Hippocampal formation (tissue), 2 donors: ENCODE measurements at places on chromosomes 12 and 14.

DNA sequence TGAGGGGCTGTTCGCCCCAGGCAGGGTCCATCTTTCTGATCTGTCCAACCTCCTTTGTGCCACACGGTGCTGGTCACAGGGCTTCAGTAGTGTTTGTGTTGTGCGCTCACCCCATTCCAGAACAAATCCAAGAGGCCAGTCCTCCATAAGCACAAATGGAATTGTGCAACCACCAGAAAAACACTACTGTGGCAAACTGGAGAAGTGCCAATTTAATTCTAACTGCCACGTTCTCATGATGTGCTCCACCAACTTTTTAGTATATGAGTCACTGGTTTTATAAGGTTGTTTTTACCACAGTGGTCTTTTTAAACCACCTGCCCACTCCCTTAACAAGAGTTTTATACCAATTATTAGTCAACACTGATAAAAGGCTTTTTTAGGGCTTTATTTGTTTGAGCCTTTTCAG is 380.2 kb downstream of the NAV3 start:
- DNase-seq, result no peak

DNA sequence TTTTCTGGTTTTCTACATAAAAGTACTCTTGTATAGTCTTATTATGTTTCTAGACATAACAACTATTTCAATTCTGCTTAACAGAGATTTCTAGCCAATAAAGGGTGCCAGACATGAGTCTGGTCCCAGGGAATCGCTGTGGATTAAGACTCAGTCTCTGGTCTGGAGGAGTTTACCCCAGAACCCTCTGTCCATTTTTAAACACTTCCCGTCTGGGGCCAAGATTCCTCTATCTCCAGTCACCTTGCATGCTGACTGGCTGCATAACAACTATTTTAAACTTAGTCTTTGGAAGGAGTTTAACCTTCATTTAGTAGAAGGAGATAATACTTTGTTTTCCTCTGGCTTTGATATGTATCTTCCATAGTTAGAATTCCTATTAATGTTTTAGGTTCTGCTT is 163.1 kb upstream of the IFNG-AS1 start:
- DNase-seq, result no peak

GRCh38 chr12:116864371-116865160 is 16.7 kb downstream of the HRK start:
- no peak for DNase-seq

DNA sequence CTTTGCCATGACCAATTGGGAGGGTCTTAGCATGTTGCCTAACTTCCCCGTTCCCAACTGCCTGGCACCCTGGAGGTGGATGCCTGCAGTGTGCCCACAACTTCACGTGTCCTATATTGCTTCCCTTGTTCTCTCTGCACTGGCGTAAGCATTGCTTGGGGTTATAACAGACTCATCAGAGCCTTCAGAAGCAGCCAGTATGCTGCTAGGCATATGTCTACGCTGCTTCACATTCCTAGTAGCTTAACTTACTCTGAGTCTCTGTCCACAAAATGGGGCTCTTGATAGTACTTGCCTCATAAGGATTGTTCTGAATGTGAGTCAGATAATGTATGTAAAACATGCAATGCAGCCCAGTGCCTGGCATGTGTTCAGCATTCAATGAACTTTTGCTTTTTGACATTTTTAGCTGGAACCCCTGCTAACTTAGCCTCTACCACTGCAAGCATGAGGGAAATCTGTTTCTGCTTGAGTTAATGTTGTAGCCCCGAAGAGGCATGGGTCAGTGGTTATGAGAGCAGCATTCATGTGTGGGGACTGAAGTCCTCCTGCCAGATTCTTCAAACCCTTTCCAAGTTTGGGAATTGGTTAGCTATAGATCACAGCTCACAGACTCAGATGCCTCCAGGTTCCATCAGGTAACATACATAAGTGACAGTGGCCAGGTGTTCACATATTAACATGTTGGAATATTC is 2.8 kb downstream of the SLC5A8 start:
- no peak for DNase-seq

GRCh38 chr12:60209933-60210332 is 614.1 kb downstream of the SLC16A7 start:
- no peak for DNase-seq

- no peak for DNase-seq
Measured at GRCh38 chr14:34075826-34076225, 125.0 kb upstream of the EGLN3 start.

- DNase-seq, result no peak
Measured at GRCh38 chr12:43143278-43143677, 408.7 kb downstream of the ADAMTS20 start.
